ENCODE measurements at places on chromosomes 2 and 18. TPM values are rescaled to one million over a fixed set of nuclear protein-coding genes. Genes with fewer than 3 reads are reported as not detected.

CDCA7 gene
- 2.4 TPM for total RNA-seq

CACNB4 gene
- 0.53 TPM for total RNA-seq

UGT1A7 gene
- 2.2 TPM for total RNA-seq

CERKL gene
- not detected for total RNA-seq

DTNA gene
- 1.9 TPM for total RNA-seq

CYTIP gene
- not detected for total RNA-seq

ATF2 gene
- 32.1 TPM for total RNA-seq

CCDC148 gene
- 0.26 TPM for total RNA-seq

ST8SIA3 gene
- not detected for total RNA-seq

GPN1 gene
- 31.7 TPM for total RNA-seq

TRABD2A gene
- 0.64 TPM for total RNA-seq

RNF152 gene
- total RNA-seq: 31.9 TPM

DNA sequence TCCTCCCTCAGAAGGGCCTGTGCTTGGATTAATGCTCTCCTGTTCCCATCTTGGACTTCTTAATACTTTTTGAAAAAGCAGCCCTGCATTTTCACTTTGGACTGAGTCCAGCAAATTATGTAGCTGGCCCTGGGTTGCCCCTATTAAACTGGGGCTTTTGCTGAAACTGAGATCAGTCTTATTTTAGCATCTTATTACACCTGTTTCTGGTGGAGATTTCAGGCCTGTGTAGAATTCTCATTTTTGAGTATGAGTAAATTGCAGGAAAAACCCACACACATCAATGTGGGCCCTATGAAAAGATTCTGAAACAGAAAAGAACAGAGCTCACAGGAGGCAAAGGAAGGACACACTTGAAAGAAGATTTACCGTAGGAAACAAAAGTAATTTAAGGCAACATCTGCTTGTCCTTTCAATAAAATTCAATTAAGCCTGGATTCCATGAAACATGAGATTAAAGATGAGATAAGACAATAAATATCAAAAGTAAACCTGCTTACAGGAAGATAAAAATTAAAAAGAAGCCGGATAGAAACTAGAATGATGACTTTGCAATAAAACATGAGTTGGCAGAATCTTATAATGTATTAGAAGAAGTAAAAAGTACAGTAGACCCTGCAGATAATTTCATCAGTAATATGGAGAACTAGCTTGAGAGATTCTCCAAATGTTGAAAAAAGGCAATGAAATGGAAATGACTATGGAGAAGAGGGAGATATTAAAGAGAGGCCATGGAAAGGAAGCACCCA lies 90.7 kb upstream of the GCFC2 start:
- no peak for DNase-seq

- no peak for DNase-seq
Observed at GRCh38 chr2:165678882-165679281, 115.2 kb downstream of the GALNT3 start.

- DNase-seq: no peak
Observed at GRCh38 chr2:166867874-166868514, 20.3 kb upstream of the XIRP2 start.

- DNase-seq: no peak
Observed at GRCh38 chr2:72145658-72146329, 1.9 kb downstream of the CYP26B1 start.

- DNase-seq: peak; percentile 81
Observed at GRCh38 chr2:172739661-172740266, 4.1 kb downstream of the RAPGEF4 start.

DNA sequence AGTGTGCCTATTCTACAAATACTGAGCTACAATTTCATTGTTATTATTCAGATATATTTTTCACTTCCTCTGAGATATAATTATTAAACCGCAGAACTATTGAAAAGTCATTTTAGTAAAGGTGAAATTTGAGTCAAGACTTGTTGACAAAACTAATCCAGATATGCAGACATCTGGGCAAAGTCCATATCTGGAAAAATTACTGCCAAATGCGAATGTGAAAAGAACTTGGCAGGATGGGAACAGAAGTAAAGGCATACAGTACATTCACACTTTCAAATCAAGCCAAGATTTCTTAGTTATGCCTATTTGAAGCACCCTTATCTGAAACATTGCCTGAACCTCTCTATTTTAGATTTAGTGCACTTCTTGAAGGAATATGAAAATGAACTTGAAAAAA lies 923.6 kb downstream of the CCDC85A start:
- DNase-seq: no peak

DNA sequence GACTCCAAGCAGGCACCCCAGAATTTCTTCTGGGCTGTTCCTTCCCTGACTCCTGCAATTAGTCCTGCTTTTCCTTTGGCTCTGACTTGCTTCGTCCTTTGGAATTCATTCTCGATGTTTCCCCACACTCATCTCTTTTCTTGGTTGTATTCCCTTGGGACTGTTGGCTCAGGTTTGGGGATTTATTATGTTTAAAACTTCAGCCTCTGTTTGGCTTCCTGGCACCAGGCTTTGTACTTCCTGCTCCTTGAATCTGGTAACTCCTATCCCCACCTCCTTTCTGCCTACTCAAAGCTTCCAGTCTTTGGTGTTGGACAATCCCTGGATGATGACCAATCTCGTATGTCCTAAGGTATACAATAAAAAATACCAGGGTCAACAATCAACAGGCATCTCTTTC lies 1.8 kb upstream of the KCNE4 start:
- DNase-seq: no peak

DNA sequence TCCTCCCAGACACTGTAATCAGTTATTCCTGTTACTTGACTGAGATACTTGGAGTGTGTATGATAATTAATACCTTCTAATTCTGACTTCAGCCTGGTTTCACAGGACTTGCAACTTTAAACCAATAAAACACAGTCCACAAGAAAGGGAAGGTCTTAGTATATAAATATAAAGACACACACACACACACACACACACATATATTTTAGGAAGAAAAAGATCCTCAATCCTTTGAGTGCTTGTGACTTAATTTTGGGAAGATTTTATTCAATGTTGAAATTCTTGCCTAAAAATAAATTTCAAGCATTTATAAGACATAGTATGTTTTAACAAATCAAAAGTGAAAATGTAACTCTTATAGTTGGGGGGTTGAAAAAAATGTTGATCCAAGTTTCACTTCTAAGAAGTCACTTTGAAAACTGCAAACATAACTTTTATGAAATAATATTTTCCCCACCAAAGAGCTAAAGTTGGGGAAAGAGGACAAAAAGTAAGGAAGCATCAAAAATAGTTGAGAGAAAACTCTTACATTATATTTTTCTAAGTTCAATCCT lies 824 bp upstream of the VPS54 start:
- DNase-seq: peak; percentile 11

DNA sequence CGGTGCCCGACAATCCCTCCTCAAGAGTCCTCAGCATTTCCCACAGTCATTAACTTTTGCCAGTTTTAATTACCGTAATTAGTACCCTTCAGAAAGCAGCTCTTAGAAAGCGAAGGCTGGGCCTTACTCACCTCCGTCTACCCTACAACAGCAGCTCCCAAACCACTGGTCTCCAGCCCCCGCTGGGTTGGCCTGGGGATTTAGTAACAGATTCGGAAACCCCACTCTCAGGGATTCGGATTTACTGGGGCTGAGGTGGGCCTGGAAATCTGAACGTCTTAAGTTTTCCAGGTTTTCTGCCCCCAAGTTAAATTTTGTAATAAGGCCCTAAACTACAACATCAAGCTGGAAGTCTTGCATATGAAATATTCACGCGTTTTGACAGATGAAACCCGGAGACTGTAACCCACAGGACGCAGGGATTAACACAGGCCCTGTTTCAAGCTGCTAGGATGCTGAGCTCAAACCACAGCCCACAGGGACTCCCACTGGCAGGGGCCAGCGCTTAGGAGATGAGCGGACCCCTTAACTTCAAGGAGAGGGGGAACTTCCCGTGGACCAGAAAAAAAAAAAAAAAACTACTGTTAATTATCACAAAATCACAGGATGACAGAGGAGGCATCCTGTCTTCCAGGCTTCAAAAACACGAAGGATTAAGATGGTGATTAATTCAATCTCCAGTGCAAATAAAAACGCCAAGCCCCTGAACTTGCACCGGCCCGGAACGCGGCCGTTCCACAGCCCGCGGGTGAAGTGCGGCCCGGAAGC lies 985 bp downstream of the ILKAP start:
- DNase-seq: peak; percentile 13

- DNase-seq: no peak
Observed at GRCh38 chr2:176575237-176575744, 306.0 kb downstream of the MTX2 start.

DNA sequence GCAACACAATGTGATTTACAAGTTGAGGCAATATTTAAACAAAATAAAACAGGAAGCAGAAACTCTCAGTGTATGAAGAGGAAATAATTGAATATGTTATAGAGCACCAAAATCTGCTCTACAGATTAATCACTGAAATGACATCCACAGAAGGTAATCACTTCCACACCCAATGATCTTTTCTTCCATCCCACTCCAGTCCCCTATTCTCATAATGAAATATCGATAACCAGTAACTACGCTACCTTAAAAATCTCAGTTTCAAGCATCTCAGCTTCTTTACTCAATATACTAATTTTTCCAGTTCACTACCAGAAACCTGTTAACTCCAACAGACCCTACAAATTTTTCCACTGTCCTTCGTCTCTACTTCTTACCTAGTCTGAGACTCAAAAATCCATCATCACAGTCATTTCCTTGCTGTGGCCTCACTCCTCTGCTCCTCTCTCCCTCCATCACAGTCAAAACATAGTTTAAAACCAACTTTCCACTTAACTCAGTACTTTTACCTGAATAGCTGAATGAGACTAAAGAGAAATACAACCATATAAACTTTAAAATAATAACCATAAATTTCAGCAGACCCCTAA lies 67.1 kb downstream of the MEMO1 start:
- DNase-seq: no peak

- no peak for DNase-seq
Observed at GRCh38 chr2:114405247-114406116, 37.0 kb upstream of the DPP10 start.

DNA sequence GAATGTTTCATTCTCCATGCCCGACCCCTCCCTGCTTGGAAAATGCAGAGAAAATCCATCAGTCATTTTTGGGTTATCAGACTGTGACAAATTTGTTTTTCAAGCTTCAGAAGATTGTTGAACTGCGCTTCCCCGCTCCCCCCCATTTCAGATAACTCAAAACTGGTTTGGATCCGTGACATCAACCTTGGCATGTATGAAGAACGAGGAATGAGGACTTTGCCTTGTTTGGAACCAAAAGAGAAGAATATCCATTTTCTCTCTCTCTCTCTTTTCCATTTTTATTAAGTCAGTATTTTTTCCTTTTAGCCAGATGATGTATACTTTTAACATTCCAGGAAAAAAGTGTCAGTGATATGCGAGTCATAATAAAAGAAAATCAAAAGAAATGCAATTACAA lies 171.6 kb downstream of the BCL2 start:
- no peak for DNase-seq

DNA sequence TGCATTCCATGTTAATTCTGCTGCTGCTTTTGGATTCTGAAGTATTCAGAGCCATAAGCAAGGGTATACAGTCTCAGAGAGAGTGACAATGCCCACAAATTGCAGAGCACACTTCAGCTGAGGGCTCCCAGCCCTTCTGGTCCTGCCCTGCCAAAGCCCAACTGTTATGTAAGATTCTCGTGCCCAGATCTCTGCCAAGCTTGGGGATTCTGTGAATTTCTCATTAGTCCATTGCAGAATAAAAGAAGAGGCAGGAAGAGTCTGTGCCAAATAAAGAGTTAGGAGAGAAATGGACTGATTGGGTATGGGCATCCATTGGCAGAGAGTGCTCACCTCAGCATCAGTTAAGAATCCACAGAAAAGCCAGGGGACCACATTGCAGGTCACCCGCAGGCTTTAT lies 112.0 kb upstream of the PNPT1 start:
- DNase-seq: no peak

DNA sequence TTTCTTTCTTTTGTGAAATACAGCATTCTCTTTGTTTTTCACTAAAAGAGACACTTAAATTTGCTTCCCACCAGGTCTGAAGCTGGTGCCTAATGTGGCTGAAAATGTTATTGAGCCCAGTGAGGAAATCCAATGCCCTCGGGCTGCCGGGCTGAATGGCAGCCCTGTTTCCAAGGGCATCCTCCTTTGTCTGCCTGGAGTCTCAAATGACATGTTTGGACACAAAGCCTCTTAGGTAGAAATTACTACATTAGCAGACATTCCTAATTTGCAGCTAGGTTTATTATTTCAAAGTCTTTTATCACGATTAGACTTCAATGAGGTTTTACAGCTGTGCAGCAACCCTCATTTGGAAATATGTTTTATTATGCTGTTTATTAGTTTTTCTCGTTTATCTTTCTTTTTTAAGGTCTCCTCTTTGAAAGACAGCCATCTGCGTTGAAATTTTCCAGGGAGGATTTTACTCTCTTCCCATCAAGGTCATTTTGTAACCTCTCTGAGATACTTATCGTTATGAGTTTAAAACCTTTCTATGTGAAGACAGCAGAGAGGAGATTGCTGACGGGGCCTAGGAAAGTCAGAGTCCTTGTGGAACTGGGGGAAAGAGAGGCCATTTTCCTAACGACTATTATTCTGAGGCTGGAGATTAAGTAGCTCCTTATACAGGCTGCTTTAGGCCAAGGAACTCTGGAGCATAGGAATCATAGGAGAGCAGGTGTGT lies 59.0 kb upstream of the ZNF532 start:
- peak; percentile 31 for DNase-seq

DNA sequence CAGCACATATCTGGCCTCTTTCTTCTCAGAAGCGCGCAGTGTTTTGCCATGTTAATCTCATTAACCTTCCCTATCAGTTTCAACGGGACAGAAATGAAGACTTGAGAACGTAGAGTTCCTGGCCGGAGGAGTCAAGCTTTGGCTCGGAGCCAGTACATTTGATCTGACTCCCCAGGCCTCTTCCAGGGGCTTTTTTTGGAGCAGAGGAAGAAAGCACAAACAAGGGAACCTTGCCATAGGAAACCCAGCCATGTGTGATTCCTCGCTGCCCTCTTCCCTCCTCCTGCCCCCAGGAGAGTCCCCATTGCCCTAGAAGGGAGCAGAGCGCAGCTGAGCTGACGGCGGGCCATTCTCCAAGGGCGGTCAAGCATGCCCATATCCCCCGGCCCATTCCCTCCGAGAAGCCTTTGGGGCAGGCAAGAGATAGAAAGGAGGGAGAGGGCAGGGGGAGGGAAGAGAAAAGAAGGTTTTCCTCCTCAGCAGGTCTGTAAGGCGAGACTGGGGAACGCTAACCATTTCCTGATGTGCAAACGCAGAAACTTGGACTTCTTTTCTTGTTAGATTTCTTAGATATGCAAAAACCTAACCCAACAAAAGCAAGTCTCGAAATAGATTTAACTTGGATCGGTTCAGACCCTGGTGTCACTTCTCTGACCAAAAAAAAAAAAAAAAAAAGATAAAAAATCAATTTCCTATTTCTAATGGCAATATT lies 63.7 kb upstream of the POU3F3 start:
- DNase-seq: no peak

GRCh38 chr2:28663359-28663758 lies 88.3 kb upstream of the PPP1CB start:
- no peak for DNase-seq

GRCh38 chr2:105845976-105846375 lies 101.3 kb downstream of the NCK2 start:
- no peak for DNase-seq

GRCh38 chr18:34631093-34631966 lies 78.8 kb upstream of the DTNA start:
- DNase-seq: no peak

All from bronchial epithelial cell (primary cell).